ENCODE measurements at places on chromosomes 16 and 17.

GRCh38 chr16:67435758-67436164, 4.8 kb downstream of the HSD11B2 start:
- no peak for DNase-seq

- DNase-seq: no peak
These were observed 629.7 kb upstream of the KIF2B start for GRCh38 chr17:53193044-53193443.

DNA sequence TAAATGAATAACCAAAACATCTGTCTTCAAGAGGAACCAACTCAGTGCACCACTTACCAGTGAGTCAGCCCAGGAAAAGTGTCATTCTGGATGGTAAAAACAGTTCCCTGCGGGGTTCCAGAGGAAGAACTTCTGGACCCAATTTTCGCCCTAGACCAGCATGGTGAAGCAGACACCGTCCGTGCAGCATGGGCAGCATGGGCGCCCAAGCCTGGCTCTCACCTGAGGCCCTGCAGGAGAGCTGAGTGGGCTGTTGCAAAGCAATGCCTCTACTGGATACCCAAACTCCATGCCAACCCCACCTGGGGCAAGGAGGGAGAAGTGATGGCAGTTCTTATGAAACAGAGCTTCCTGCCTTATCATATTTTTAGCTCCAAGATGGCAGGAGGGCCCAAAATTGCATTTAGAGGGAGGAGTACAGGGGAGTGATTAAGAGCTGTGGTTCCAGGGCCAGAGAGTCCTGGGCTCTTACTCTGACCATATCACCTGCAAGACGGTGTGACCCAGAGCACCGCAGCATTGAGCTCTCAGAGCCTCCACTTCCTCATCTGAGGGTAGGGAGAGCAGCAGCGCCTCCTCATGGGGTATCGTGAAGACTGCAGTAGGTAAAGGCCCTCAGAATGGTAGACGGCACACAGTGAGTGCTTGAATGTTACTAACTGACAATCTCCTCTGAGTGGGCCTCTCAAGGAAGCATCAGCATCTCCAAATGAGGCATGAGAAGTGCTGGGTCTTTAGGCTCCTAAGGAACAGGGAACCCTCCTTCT, 16.6 kb upstream of the INPP5K start:
- no peak for DNase-seq

GRCh38 chr16:78748220-78748929, 648.9 kb downstream of the WWOX start:
- DNase-seq: no peak

- DNase-seq: no peak
These were observed 31.7 kb upstream of the DHX40 start for GRCh38 chr17:59533694-59534093.

GRCh38 chr17:16407911-16408588, 7.3 kb upstream of the TRPV2 start:
- DNase-seq: no peak

GRCh38 chr17:36944553-36944952, 4.2 kb upstream of the AATF start:
- DNase-seq: no peak

DNA sequence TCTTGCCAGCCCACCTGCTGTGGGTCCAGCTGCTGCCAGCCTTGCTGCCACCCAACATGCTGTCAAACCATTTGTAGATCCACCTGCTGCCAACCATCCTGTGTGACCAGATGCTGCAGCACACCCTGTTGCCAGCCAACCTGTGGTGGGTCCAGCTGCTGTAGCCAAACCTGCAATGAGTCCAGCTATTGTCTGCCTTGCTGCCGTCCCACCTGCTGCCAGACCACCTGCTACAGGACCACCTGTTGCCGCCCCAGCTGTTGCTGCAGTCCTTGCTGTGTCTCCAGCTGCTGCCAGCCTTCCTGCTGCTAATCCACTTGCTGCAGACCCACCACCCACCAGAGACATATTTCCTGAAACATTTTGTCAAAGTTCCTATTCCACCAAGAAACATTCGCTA, 641 bp downstream of the KRTAP9-1 start:
- no peak for DNase-seq

GRCh38 chr16:53132406-53132805, 77.6 kb downstream of the CHD9 start:
- DNase-seq: no peak

GRCh38 chr17:7982666-7983065, 19.7 kb upstream of the GUCY2D start:
- no peak for DNase-seq

GRCh38 chr17:58303971-58304749, 23.4 kb upstream of the MPO start:
- peak; percentile 1 for DNase-seq

DNA sequence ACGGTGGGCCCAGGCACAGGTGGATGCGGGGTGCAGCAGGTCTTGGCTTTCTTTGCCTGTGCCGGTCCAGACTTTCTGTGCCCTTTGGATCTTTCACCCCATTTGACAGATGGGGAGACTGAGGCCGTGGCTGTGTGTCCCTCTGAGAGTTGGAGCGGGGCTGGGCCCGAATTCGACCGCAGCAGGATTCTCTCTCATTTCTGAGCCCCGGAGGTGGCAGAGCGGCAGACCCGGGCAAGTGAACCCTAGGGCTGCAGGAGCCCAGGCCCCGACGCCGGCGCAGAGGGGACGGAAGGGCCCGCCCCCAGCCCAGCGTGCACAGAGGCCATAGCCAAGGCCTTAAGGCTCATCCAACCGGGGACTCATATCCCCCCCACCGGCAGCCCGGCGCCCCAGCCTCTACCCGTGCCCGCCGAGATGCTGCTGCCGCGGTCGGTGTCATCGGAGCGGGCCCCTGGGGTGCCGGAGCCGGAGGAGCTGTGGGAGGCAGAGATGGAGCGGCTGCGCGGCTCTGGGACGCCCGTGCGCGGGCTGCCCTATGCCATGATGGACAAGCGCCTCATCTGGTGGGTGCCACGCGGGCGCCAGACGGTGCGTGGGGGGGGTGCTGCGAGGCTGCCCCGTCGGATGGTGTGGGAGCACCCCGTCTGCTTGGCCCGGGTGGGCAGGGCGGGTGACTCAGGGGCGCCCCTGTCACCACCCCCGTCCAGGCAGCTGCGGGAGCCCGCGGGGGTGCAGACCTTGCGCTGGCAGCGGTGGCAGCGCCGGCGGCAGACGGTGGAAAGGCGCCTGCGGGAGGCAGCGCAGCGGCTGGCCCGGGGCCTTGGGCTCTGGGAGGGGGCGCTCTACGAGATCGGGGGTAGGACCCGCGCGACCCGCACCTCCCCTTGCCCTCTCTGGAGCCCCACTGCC, 857 bp downstream of the TMC8 start:
- no peak for DNase-seq

GRCh38 chr16:7689234-7689633, 356.6 kb downstream of the RBFOX1 start:
- DNase-seq: no peak

DNA sequence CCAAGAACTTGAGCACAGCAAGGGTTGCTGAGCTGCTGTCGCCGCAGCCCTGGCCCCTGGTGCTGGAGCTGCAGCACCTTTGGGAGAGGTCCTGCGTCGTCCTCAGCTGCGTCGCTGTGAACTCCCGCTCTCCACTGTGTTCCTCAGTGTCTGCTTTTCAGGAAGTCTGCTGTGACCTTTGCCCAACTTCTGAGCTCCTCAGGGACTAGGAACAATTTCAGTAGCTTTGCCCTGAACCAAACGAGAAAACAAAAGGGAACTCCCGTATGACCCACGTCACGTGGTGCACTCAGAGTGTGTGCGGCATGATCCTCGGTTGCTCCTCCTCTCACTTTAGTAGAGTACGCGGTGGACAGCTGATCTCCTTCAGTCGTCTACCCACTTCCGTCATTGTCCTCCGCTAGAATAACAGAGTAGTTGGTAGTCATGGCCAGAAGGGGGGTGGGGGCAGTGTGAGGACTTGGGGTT, 44.2 kb downstream of the WDR45B start:
- no peak for DNase-seq

DNA sequence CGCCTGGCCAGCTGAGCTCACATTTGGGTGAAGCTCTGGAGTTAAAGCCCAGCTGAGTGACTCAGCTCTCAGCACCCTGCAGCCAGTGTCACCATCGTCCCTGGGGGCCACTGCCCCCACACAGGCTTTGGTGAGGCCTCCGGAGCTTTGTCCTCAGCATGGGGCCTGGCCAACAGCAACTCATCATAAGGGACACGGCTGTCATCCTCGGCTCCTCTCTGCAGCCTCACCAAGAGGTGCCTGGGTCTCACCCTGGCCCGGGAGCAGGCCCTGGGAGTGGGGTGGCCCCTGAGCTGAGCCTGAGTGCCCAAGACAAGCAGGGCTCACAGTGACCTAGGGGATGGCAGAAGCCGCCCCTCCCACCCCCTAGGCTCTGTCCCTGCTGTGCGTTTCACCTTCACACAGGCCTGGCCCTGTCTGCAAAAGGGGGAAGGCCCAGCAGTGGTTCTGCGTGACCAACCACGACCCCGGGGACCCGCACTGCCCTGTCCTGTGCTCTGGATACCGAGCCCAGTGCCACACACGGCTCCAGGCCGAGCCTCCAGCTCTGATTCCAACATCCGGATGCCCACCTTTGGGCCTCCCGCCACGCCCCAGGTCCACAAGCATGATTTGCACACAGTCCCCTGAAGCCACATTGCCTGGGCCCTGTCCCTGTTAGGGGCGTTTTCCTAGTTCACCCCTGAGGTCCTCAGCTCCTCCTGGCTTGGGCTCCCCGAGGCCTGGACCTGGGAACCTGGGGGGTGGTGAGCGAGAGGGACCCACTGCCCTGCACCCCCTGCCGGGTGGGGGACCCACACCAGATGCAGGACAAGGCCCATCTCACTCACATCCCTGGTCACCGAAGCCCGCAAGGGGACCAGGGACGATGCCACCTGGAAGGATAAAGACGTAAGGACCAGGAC, 21.8 kb upstream of the AATK start:
- DNase-seq: no peak

DNA sequence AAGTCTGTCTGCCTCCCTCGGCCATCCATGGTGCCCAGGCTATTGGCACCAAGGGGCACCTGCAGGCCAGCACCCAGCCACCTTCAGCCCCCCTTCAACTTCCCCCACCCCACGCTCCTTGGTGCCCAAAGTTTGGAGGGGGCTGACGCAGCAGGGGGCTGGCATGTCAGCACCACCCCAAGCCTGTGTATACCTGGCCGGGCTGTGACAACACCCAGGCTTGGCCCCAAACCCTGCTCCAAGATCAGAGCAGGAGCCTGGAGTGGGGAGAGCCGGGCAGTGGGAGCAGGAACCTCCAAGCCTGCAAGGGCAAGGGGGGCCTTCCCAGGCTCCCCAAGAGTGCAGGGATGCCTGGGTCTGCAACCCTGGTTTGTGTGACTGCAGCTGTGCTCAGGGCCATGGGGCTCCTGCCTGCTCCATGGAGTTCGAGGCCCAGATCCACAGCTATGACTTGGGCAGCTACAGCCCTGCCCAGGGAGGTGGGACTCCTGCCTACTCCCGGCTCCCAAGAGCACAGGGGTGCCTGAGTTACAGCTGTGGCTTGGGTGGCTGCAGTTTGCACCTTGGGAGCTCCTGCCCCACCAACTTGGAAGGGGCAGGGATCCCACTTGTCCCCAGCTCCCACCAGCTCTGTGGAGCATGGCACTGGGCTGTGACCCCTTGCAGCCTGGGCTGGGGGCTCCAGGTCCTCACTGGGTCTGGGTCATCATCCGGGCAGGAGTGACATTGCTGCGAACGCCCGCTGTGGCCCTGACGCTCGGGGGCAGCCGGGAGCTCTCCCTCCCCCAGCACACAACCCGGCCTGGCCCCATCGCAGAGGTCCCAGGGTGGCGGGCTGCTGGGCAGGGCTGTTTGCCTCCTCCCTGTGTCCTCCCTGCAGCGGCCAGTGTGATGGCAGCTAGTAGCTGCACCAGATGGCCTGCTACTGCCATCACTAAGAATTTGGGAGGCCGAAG, 175.5 kb upstream of the SDK2 start:
- no peak for DNase-seq

DNA sequence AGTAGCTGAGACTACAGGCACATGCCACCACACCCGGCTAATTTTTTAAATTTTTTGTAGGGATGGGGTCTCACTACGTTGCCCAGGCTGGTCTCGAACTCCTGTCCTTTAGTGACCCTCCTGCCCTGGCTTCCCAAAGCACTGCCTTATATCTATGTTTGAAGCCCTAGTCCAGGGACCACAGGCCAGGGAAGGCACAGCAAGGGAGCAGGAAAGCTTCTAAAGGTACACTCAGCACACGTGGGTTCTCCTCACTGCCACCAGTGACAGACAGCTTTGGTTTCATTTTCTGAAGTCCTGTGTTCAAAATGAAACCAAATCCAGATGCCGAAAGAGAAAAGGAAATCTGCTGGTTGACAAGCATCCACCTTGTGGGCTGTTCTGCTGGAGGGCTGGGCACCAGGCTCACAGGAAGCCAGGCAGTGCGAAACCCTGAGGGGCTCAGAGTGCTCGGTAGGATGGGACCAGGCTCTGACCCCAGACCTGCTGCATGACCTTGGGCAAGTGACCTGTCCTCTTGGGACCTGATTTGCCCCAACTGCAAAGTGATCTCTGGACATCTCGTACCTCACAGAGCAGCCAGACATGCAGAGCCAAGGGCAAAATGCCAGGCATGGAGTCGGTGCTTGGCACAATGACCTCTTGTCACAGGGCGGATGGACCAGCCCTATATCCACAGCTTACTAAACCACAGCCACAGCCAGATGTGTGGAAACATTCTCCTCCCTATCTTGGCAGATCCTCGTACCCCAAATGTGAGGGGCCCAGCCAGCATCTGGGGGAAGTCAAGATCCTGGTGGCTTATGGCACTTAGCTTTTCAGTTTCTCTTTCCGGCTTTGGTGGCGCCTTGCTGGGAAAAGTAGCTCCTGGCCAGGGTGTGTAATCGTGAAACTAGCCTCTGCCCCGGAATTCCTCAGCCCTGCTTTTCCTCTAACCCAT, 2.8 kb upstream of the SOCS1 start:
- no peak for DNase-seq

DNA sequence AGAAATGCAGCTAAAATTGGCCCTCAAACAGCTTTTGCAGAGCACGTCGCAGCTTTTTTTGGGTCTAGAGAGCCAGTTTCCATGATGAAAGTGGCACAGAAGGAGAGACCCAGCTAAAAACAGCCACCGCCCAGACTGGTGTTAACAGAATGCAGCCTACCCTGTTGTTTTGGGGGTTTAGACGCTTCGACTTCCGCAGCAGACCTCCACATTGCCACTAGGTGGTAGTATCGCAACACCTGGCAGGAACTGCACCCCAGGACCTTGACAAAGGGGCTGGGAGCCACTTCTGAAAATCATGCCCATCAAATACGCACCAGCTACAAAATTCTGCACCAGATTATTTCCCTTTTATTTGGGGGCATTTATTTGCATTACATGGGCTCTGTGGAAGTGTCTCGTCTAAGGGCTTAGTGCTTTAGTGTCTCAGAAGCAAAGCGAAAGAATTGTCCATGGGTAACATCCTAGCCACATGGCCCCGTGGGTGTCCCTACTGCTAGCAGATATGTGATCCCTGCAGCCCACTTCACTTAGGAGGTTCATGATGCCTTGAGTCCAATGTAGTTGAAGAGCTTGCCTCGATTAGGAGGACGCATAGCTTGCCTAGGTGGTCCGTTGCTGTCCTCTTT, 167.1 kb downstream of the HAPSTR1 start:
- DNase-seq: no peak

- no peak for DNase-seq
These were observed 250.6 kb upstream of the ZFHX3 start for GRCh38 chr16:73298562-73298961.

- no peak for DNase-seq
These were observed 725 bp upstream of the CACNA1H start for GRCh38 chr16:1152123-1152638.

- peak; percentile 3 for DNase-seq
These were observed 80.8 kb downstream of the OMG start for GRCh38 chr17:31216031-31216751.

GRCh38 chr16:25751230-25751835, 59.6 kb downstream of the HS3ST4 start:
- DNase-seq: no peak

- DNase-seq: no peak
These were observed 34.0 kb downstream of the RNF213 start for GRCh38 chr17:80294653-80295052.

Measured in NCI-H1417 treated with DMSO at 0.1 percent for 48 hours (cell line).